ENCODE measurements at places on chromosomes 6 and 20.

DNA sequence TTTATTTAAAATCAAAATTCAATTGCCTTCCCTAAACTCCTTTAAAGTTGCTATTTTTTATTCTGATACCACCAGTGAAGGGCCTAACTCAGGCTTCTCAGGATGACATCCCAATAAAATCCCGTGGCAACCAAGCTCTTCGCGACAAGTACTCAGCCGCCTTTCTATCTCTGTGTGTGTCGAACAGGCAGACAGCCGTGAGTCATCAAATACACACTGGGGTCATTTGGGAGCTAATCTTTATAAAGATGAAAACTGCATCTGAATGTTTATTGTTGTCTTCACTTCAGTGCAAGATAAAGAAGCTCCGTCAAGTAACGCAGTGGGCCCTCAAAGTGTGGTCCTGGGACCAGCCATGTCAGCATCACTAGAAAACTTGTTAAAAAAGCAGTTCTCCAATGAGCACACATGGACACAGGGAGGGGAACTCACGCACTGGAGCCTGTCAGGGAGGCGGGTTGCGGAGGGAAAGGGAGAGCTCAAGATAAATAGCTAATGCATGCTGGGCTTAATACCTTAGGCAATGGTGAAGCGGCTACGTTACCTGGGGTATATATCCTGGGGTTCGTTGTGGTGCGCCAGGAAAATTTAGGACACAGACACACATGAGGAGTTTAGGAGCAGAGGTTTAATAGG is 119.3 kb downstream of the RNF144B start:
- DNase-seq, result no peak

DNA sequence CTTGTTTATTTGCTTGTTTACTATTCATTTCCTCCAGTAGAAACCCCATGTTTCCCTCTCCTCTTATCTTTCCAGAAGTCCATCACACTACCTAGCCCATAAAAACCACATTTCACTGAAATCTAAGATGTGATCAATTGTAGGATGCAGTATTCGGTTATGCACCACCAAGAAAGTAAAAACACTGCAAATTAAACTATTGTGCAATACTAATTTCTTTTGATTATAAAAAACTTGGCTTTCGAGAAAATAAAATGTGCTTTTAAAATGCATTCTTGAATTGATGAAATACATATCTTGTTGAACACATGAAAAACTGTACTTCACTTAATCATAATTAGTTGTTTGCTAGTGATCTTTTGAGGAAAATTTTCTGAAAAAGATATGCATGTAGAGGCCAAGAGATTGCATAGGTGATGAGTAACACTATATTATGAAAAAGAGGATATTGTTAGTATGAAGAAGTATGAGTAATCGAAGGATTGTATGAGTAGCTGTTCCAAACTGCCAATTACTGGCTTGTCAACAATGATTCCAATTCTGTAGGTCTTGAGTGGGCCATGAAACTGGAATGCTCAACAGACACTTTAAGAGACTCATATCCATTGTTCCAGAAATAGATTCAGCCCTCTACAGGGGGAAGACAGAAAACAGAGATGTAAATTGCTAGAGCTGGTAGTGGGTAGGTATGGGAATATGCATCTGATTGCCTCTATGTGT is 79.7 kb downstream of the RNF217 start:
- DNase-seq, result no peak

DNA sequence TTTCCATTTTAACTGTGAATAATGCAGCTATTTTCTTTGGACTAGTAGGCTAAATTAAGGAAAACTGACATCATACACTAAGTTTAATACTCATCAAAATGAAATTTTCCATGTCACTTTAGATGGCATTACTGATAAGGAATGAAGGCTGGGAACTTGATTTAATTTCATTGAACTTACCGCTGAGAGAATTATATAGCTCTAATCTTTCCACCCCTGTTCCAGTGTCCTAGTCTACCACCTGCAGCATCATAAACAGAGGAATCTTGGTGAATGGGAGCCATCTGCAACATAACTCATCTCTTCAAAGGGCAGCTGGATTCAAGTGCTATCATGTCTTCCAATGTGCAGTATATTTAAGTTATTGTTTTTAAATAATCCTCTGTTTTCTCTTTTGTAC is 1395.2 kb downstream of the EPHA7 start:
- no peak for DNase-seq

DNA sequence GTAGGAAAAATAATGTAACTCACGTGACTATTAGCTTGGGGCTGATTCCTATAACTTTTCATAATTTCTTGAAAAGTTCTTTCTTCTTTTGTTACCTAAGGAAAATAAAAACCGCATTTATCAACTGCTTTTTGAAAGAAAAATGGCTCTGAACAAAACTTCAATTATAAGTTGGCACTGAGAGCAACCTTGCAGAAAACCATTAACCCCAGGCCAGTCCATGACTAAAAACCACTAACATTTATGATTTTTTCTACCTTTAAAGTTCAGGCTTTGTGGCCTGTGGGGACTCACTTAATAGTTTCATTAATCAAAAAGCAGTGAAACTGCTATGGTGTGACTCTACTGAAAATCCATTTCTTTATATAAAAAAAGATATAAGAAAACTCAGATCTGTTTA is 69.1 kb upstream of the SAMHD1 start:
- DNase-seq, result no peak

GRCh38 chr6:154386848-154387717 is 30.5 kb upstream of the IPCEF1 start:
- DNase-seq, result no peak

DNA sequence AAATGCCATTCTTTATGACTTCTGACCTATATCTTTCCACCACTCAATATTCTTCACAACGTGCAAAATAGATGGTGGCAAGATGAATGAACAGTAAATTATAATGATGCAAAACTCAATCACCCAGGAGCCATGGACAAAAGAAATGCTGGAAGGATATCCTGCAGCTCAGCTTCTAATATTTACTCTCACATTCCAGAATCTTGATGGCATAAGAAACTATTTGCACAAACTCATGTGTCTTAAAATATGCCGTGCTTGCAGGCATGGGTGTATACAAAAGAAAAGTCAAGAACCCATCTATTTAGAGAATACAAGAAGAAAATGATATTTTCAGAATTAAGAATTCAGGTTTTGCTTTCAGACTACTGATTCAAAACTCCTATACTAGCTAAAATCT is 217.8 kb downstream of the SLC35F1 start:
- DNase-seq, result no peak

GRCh38 chr6:55017555-55018300 is 156.6 kb upstream of the HCRTR2 start:
- DNase-seq, result no peak

GRCh38 chr6:28165563-28165962 is 23.9 kb downstream of the ZKSCAN8 start:
- DNase-seq, result no peak

DNA sequence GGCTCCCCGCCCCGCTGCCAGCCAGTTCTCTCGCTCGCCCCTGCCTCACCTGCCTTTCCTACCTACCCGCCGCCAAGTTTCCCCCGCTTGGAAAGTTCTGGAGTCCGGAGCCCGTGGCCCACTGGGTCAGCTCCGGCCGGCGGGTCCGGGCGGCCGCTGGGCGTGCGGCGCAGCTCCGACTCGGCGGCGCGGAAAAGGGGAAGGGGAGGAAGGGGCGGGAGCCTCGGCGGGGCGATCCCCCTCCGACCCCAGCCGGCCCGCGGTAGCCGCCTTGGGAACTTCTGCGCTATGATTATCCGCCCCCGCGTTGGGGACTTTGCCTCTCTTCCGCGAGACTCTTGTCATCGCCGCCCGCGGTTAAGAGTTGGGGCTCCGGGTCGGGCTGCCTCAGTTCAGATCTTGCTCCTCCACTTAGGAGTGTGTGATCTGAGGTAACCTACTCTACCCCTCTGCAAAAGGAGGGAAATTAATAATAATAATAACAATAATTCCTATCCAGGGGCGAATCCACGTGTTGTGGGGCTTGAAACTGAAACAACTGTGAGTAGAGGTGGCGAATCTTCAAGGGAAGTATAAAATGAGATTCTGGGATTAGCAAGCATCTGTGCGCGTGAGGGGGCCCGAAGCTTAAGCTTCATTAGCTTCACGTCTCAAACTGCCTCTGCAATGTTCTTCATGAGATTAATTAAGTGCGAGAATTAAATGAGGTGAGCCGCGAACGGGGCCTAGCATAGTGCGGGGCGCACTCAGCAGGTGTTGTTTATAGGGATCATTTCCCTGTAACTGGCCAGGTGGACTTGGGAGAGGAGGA is 30.8 kb downstream of the SF3B5 start:
- peak; percentile 36 for DNase-seq

DNA sequence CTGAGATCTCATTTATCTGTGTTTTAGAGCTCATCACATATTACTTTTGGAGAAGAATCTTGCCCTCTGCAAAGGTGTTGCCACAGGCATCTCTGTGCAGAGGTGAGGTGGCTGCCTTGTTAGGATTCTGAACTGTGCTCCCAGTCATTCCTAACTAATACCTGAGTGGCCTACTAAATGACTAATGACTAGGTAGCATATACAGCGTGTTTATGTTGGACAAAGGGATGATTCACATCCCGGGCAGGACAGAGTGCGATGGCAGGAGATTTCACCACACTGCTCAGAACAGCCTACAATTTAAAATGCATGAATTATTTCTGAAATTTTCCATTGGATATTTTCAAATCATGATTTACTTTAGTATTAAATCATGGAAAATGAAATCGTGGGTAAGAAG is 23.1 kb upstream of the CGA start:
- DNase-seq, result no peak

- no peak for DNase-seq
These were observed 20.0 kb upstream of the WFDC2 start for GRCh38 chr20:45449528-45449927.

DNA sequence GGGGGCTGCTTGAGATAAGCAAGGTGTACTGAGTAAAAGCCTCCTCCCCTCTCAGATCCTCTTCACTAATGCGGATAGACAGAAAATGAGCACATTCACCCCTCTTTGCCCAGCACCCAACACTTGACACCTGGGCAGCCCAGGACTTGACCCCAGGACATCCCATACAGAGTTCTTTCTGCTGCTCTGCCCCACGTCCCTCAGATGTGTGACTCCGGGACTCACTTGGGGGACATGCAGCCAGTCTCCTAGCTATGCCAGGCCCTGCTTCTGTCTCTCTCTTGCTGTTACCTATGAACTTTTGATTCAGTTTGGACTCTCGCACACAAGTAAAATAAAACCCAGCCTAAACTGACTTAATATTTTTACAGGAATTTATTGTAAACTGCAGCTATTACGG is 159.9 kb downstream of the EYA2 start:
- DNase-seq, result no peak

DNA sequence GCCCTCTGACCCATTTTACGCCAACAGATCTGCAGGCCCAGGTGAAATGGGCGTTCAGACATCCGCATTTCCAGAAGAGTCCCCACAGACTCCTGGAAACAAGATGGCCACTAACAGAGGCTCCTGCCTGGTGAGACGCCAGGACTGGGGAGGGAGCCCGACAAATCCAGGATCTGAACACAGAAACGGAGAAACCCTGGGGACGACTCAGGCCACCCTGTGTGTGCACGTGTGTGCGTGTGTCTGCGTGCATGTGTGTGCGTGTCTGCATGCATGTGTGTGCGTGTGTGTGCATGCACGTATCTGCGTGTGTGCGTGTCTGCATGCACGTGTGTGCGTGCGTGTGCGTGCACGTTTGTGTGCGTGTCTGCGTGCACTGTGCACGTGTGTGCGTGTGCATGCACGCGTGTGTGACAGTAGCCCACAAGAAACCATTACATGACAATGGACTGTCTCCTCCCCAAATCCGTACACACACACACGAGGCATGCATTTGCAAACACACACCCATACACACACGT is 24.9 kb downstream of the CHRNA4 start:
- no peak for DNase-seq

GRCh38 chr20:24838546-24839535 is 110.2 kb upstream of the CST7 start:
- no peak for DNase-seq
